ENCODE measurements at places on chromosomes 2 and 18. TPM values are rescaled to one million over a fixed set of nuclear protein-coding genes. Genes with fewer than 3 reads are reported as not detected.

The AGXT gene
- total RNA-seq = not detected

The FASTKD2 gene
- total RNA-seq = 35.0 TPM

The HOXD3 gene
- 4.2 TPM for total RNA-seq

The GPR39 gene
- total RNA-seq = 1.6 TPM

The MAL gene
- total RNA-seq = 4.2 TPM

The PARD6G gene
- total RNA-seq = 3.7 TPM

The SKA1 gene
- total RNA-seq = 2.6 TPM

The CHCHD5 gene
- 10.4 TPM for total RNA-seq

The AQP12A gene
- total RNA-seq = not detected

The KCNK3 gene
- 0.52 TPM for total RNA-seq

The SERPINB13 gene
- not detected for total RNA-seq

The MFSD2B gene
- 0.52 TPM for total RNA-seq

The SERPINB8 gene
- 1.0 TPM for total RNA-seq

The PPP4R3B gene
- 53.8 TPM for total RNA-seq

The HPCAL1 gene
- 15.1 TPM for total RNA-seq

The MLPH gene
- not detected for total RNA-seq

The RNF152 gene
- total RNA-seq = 17.2 TPM

The CXCR1 gene
- total RNA-seq = 0.52 TPM

The GPD2 gene
- total RNA-seq = 17.2 TPM

The LRATD1 gene
- 5.2 TPM for total RNA-seq

The CPLX4 gene
- total RNA-seq = not detected

The LIMS4 gene
- total RNA-seq = 1.0 TPM

The ATP8B1 gene
- total RNA-seq = 4.7 TPM

The SERPINB10 gene
- total RNA-seq = 1.0 TPM

The TCF7L1 gene
- total RNA-seq = 8.9 TPM

The ERICH2 gene
- total RNA-seq = 0.52 TPM

The TUBA3E gene
- total RNA-seq = not detected

The ZNF521 gene
- 40.2 TPM for total RNA-seq

The LYG2 gene
- total RNA-seq = not detected

The GPBAR1 gene
- total RNA-seq = 1.0 TPM

The GCG gene
- total RNA-seq = 5.2 TPM

The IL18RAP gene
- 2.6 TPM for total RNA-seq

The EFR3B gene
- total RNA-seq = 4.7 TPM

The AUP1 gene
- 57.4 TPM for total RNA-seq

The RNF181 gene
- total RNA-seq = 74.1 TPM

The MREG gene
- 0.52 TPM for total RNA-seq

The MARCO gene
- 0.52 TPM for total RNA-seq

The DUSP19 gene
- 2.1 TPM for total RNA-seq

The ACMSD gene
- total RNA-seq = not detected

The CHAC2 gene
- total RNA-seq = 1.6 TPM

The CCDC148 gene
- total RNA-seq = 0.52 TPM

The RNF144A gene
- total RNA-seq = 16.2 TPM

The GREB1L gene
- total RNA-seq = 12.5 TPM

The NDUFV2 gene
- total RNA-seq = 124 TPM

The EGR4 gene
- not detected for total RNA-seq

The STEAP3 gene
- 8.9 TPM for total RNA-seq

The CREG2 gene
- 1.6 TPM for total RNA-seq

The LIMS3 gene
- total RNA-seq = 1.6 TPM

The GREB1 gene
- 6.8 TPM for total RNA-seq

The DSG3 gene
- total RNA-seq = not detected
